ENCODE measurements at places on chromosomes 1 and 21.

- no peak for DNase-seq
Measured at GRCh38 chr21:28793043-28793442, 199.6 kb downstream of the LTN1 start.

GRCh38 chr21:38848187-38848609 is 42.5 kb downstream of the ETS2 start:
- no peak for DNase-seq

- no peak for DNase-seq
Measured at GRCh38 chr1:17440074-17440826, 773 bp upstream of the RCC2 start.

DNA sequence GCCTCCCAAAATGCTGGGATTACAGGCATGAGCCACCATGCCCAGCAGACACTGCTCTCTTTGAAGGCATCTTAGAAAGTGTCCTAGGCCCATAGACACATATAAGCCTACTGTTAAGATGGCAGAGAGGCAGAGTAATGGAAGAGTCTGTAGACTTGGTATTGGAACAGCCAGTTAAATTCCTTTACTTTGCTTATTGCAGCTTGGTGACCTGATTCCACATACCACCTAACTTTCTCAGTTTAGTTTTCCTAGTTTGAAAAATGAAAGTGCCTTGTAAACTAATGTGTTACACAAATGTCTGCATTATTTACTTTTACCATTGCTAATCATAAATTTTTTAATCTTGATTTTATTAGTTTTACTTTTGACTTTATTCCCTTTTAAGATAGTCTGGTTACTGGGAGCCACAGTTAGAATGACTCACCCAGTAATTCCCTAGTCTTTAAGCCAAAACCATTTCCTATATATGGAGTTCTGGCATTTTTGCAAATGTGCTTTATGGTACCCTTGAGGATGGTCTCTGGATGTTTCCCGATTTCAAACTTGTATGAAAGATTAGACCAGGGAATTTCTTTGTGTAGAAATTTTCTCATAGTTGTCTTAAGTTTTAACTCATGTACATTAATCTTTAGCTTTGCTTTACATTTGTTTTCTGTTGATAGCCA is 6.4 kb downstream of the SMAP2 start:
- no peak for DNase-seq

DNA sequence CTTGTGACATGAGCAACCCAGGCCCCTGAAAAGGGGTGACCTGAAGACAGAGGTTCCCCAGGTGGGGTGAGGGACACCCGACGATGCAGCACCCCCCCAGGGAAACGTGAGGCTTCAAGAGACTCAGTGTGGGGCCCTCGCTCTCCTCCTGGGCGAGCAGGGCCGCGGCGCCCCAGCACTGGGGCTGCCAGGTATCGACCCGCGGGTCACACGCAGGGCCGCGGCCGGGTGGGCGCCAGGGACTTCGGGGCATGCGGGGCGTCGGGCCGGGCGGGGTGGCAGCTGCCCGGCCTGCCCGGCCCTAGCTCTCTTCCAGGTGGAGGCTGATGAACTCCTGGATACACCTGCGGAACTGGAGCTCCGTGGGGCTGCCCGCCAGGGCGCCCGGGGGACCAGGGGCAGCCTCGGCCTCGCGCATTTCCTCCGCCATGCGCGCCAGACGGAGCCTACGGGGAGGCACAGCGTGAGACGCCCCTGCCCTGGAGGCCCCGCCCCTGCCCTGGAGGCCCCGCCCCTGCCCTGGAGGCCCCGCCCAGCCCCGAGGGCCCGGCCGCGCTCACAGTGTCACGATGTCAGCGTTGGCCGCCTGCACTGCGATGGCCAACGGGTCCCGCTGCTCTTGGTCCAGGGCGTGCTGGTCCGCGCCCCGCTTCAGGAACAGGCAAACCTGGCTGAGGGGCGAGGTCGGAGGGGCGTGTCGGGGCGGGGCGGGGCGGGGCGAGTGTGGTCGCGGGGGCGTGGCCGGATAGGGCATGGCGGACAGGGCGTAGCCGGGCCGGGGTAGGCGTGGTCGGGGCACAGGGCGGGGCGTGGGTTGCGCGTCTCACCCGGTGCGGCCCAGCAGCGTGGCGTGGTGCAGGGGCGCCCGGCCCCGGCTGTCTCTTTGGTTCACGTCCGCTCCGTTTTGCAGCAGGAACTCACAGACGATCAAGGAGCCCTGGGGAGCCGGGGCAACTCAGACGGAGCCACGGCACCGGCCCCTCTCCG is 13.3 kb downstream of the SCNN1D start:
- no peak for DNase-seq

DNA sequence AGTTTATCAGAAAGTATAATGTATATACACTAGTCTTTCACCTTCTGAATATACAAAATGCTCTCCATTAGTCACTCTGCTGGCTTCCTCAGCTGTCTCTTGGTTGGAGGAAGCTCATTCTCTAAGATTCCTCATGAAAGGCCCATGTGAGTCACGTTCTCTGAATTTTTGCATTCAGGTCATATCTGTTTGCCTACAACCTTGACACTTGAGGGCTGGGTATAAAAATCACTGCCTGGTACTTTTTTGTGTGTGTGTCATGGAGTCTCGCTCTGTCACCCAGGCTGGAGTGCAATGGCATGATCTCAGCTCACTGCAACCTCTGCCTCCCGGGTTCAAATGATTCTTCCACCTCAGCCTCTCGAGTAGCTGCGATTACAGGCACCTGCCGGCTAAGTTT is 2.8 kb upstream of the GALNT2 start:
- no peak for DNase-seq

DNA sequence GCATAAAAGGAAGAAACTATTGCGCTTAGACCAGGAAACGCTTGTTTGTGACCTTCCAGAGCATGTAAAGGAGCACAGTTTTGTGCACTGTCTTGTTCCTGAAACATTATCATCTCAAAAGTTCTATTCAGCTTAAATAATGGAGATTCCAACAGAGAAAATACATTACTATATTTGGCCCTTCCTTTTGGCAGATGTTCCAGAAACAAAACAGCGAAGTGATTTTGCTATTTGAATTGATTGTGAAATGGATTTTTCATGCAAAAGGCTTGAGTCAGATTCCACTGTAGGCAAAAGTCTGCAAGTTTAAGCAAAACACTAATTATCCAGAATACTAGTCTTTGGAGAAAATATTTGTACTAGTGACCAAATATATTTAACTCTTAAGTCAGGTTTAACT is 80.3 kb upstream of the PTBP2 start:
- no peak for DNase-seq

DNA sequence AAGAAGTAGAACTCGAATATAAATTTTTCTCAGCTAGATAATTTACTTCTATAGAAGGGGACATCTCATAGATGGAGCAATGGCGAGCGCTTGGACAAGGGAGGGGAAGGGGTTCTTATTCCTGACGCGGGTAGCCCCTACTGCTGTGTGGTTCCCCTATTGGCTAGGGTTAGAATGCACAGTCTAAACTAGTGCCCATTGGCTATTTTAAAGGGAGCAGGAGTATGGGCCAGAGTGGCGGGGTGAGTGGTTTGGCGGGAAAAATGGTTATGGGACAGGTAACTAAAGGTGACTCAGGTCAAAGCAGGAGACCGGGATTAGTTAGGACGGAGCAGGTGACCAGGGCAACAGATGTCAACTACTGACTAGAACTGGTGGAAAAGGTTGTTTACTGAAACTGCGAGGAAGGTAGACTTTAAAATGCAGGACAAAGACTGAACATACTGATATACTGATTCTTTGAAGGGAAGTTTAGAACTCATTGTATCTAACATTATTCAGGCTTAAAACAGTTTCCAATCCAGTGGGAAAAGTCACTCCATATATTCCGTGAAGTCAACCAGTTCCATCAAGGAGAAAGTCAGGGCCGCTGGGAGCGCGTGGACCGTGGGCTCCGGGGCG is 940 bp upstream of the ATAD3A start:
- no peak for DNase-seq

- no peak for DNase-seq
Measured at GRCh38 chr1:147245586-147246021, 3.1 kb downstream of the CHD1L start.

GRCh38 chr1:38129473-38129872 is 82.9 kb upstream of the POU3F1 start:
- no peak for DNase-seq

DNA sequence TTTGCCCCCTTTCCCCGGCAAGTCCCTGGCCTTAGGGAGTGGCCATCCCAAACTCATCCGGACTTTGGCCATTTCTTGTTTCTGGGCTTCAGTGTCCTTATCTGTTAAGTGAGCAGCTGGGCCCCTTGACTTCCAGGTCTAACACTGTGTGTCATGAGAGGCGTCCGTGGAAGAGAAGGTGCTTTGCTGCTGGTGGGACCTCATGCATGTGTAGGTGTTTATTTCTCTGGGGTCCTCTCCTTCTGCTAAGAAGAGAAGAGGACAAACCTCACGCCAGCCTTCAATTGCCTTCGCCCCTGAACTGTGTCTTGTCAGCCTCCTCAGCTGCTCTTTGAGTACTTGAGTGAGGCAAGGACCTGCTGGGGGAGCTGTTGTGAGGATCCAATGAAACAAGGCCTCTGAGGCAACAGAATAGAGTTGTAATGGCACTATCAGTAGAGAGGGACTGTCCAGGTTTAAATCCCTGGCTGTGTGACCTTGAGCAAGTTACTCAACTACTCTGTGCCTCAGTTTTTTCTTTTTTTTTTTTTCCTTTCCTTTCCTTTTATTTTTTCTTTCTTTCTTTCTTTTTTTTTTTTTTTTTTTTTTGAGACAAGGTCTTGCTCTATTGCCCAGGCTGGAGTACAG is 72.5 kb downstream of the RUNX3 start:
- no peak for DNase-seq

DNA sequence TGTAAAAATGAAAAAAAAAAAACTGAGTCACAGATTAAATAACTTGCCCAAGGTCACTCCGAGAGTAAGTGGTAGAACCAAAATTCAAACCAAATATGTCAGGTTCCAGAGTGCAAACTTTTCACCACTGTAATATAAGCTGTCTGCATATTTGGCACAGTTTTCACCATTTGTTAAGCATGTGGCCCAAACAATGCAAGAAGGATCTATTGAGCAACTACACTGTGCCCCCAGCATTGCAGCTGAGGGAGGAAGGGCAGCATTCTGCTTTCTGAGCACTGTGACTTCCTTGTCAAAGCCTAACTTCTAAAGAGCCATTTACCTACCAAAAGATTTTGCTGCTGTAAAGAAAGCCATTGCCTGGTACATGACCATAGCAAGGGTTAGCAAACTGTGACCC is 133.4 kb downstream of the SYT2 start:
- no peak for DNase-seq

DNA sequence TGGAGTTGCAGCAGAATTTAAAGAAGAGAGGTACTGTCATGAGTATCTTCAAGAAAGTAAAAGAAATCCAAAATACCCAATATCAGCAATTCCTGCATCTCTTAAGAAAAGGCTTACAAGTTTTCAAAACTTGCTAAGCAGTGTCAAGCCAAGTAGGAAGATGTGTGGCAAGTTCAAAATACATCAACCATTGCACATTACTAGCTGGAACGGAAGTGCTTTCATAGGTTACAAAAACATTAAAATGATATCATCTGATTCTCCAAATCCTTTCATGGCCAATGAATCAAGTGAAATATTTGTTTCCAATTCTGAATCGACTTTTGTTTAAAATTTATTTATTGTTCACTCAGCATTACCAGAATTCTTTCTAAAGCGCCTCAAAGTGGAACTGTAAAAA is 5.7 kb upstream of the ABCA4 start:
- no peak for DNase-seq

- DNase-seq: no peak
Measured at GRCh38 chr1:1956586-1957532, 37.8 kb upstream of the TMEM52 start.

DNA sequence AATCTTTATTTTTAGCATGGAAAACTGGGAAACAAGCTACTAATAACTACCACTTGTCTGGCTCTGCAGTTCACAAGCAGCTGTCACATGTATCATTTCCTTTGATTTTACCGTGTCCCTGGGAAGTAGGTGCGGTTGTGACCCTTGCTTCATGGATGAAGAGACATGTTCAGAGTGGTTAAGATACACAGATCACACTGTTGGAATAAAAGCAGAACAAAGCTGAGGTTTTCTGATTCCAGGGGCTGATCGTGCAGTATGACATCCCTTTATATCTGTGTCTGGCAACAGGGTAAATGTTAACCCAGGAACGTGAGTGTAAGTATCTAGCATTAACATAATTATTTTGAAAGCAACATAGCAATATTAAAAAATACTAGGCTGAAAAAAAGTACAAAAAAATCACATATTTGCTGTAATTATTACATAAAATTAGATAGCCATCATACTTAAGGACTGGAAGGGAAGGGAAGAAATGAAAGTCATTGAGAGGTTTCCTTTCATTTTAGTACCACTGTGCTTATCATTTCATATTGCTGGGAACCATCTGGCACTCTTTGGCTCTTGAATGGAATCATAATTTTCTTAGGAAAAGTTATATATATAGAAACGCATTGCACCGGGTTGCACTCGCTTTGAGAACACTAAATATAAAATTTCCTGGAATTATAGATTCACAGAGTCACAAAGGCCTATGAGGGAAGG is 62.8 kb upstream of the PAXBP1 start:
- DNase-seq: no peak

Measured in stimulated activated CD8-positive, alpha-beta memory T cell treated with anti-CD3 and anti-CD28 coated beads, Interleukin-7, amount 100 ng/mL, for 4 hours (primary cell).